ENCODE measurements at places on chromosomes 7 and 10.

GRCh38 chr10:93926613-93927012 is 32.8 kb downstream of the SLC35G1 start:
- DNase-seq, result no peak

- DNase-seq, result peak; percentile 27
Observed at GRCh38 chr10:35413985-35414861, 77.9 kb downstream of the CCNY start.

- no peak for DNase-seq
Observed at GRCh38 chr10:45155784-45156183, 155.1 kb downstream of the ZNF22 start.

DNA sequence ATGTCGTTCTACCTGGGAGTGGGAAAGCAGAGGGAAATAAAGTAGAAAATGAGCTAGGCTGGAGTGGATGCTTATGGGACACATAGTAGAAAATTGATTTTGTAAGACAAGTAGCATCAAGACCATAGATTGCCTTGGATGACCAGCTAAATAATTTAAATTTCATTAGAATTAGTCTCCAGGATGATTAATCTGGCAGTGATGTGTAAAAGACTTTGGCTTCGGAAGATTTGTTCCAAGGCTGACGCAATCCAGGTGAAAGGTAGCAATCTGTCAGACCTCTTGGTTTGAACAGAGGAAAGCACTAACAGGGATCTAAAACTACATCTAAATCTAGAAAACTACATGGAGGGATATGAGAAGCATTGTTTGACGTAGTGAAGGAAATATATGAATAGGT is 236.5 kb downstream of the ARL4A start:
- no peak for DNase-seq

GRCh38 chr10:43198682-43199005 is 60.4 kb downstream of the CSGALNACT2 start:
- DNase-seq, result no peak

DNA sequence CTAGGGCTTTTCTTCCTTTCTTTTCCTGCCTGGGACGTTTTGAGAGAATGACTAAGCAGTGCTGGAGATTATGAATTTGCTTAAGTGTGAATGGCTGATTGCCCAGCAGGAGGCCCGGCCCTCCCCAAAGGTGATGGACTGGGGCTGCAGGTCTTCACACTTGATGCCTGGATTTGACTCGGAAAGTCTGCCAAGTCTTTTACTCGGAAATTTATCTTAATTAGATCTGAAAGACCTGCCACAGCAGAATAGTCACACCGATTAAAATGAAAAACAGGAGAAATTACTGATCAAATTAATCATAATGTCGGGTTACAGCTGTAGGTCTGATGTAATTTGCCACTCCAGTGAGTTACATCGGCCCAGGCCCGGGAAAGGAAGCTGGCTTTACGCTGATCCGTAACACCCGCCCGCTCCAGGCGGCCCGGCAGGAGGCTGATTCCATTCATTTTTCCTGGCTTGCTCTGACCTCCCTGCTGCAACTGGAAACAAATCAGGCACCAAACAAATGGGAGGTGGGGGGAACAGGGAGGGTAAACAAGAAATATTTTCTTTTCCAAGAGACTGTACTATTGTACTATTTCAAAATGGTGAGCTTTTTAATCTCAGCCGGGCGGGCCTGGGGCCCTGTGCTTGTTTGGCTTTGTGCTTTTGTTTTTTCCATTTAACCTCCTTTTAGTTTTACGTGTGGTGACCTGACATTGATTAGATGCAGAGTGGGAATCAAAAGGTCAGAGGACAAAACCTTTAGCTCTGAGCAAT is 212.4 kb upstream of the YAE1 start:
- DNase-seq, result no peak

DNA sequence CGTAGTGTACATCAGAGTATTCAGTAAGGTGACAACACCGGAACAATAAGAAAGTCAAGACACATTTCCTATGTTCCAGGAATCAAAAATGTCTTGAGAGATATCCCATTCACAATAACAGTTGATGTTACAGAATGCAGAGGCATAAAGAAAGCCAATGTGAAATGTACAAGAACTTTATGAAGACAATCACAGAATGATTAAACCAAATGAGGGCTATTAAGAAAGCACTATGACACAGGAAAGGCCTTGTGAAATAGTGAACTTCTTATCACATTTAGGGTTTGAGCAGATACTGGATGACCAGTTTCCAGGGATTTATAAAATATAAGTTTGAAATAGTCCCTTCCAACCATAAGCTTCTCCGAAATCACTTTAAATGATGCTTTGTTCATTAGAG is 52.7 kb downstream of the VWDE start:
- DNase-seq, result peak; percentile 21

DNA sequence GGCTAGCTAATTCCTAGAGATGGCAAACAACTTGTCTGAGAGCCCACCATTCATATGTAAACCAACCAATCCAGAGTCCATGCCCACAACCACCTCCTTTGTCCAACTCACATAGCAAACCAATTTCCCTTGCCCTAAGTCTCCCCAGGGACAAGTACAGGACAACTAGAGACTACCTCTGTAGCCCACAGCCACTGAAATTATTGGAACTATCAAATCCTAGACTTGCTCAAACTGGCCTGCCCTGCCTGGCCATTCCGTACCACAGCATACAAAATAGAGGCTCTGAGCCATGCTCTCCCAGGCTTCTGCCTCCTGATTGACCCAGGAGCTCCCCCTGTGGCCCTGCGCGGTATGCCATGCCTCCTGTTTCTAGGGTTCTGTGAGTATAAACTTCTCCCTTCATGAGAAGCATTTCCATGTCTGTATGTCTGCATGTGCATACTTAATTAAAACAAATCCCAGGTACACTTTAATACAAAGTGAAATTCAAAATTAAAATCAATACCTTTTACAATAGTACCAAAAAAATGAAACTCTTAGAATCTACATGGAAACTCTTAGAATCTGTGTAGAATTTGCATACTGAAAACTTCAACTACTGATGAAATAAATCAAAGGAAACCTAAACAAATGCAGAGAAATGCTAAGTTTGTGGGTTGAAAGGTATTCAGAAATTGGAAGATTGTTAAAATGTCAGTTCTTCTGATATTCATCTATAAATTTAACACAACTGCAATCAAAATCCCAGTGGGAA is 4.0 kb upstream of the HECW1 start:
- peak; percentile 75 for DNase-seq

- no peak for DNase-seq
Observed at GRCh38 chr10:25170627-25171026, 4.2 kb upstream of the GPR158 start.

Measured in hematopoietic multipotent progenitor cell treated with erythropoietin and hydrocortisone succinate and interleukin-3 and kit ligand, for 4 days (in vitro differentiated cells).